Cardiac muscle cell (in vitro differentiated cells and primary cell): ENCODE measurements at places on chromosomes 4 and X.
A peak's percentile ranks its signal among the peaks of the same experiment; 100 is the strongest.

GRCh38 chr4:157075401-157075800 lies 549 bp upstream of the GLRB start:
- H3K4me1 ChIP-seq, result no peaks in the 10 kb centered on the region
- no peak for DNase-seq
- peak overlapping the region; percentile 83 for H3K4me3 ChIP-seq
- no peak overlapping the region for H3K27ac ChIP-seq

GRCh38 chrX:153819384-153820040 lies 10.8 kb downstream of the PDZD4 start:
- H3K27ac ChIP-seq, result no peak overlapping the region
- no peaks in the 10 kb centered on the region for H3K36me3 ChIP-seq
- H3K4me3 ChIP-seq, result peak overlapping the region; percentile 25
- H3K4me1 ChIP-seq, result no peaks in the 10 kb centered on the region
- no peaks in the 10 kb centered on the region for H3K27me3 ChIP-seq
- no peak for DNase-seq

DNA sequence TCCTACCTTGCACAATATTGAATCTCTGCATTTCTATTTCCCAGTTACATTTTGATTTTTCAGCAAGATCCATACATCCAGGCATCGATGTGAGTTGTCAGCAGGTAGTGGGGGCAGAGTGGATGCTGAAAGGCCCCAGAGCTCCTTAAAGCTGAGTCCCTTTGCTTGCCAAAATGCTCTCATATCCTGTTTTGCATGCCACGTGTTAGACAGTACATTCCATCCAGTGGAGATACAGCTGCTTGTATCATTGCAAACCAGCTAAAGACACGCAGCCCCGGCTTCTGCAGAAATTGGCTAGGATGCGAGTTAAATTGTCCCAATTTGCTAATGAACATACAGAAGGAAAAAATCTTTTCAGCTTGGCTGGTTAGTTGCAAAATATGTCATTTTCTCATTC lies 179.6 kb upstream of the MXRA5 start:
- no peaks in the 10 kb centered on the region for H3K27me3 ChIP-seq
- no peaks in the 10 kb centered on the region for H3K4me1 ChIP-seq
- H3K36me3 ChIP-seq, result no peaks in the 10 kb centered on the region
- no peak overlapping the region for H3K4me3 ChIP-seq
- no peak overlapping the region for H3K27ac ChIP-seq

GRCh38 chr4:186598686-186599085 lies 43.3 kb upstream of the MTNR1A start:
- H3K4me1 ChIP-seq, result no peaks in the 10 kb centered on the region
- H3K36me3 ChIP-seq, result peaks cover 85% of the 10 kb centered on the region
- no peak overlapping the region for H3K27ac ChIP-seq
- H3K4me3 ChIP-seq, result no peak overlapping the region

DNA sequence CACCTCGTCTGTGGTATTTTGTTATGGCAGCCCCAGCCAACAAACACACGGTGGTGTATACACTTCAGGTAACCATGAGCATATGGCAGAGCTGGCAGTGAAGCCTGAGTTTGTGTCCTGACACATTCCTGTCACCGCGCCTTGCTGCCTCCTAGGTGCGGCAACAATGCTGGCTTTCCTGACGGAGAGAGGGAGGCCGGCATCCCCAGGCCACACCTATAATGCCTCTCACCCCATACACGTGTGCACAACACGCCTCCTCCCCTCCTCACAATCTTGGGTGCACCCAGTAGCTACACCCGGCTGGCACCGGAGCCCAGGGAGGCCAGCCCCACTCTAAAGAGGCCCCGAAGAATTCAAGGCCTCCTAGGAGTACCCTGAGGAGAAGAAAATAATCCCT lies 158.5 kb downstream of the NSUN7 start:
- H3K4me1 ChIP-seq, result no peaks in the 10 kb centered on the region
- H3K4me3 ChIP-seq, result no peak overlapping the region
- H3K27ac ChIP-seq, result no peak overlapping the region
- no peak for DNase-seq
